ENCODE measurements at places on chromosomes 16 and 17.

DNA sequence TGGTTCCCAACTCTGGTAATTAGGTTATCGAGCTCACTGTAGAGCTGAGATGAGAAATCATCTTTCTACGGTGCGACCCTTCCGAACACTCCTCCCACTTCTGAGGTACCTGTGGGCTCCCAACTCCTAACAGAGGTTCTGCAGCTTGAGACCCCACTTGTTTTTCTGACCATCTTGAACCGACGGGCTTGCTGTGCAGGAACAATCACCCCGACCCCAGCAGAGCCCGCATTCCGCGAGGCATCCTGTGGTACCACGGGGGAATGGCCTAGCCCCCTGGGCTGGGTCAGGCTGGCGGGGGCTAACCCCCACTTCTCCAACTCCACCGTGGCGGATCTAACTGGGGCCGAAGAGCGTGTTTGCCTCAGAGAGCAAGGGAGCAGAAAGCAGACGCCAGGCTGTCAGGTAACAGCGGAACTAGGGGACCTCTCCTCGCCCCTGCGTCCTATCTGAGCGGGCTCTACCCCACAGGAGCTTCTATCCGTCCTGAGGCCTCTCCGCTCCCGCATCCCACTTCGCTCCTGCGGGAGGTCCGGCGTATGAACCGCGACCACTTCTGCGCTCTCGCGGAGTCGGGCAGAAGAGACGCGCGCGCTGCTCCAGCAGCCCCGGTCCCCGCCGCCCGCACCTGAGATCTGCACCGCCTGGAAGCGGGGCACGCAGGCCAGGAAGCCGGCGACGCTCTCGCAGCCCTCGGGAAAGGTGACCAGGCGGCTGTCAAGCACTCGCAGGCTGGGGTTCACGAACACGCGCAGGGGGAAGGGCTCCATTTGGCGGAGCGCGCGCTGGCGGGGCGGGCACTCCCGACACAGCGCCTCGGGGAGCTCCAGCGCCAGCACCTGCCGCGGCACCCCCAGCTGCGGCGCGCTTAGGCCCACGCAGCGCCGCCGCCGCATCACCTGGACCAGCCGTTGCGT is 761 bp downstream of the PDF start:
- no peak for DNase-seq

DNA sequence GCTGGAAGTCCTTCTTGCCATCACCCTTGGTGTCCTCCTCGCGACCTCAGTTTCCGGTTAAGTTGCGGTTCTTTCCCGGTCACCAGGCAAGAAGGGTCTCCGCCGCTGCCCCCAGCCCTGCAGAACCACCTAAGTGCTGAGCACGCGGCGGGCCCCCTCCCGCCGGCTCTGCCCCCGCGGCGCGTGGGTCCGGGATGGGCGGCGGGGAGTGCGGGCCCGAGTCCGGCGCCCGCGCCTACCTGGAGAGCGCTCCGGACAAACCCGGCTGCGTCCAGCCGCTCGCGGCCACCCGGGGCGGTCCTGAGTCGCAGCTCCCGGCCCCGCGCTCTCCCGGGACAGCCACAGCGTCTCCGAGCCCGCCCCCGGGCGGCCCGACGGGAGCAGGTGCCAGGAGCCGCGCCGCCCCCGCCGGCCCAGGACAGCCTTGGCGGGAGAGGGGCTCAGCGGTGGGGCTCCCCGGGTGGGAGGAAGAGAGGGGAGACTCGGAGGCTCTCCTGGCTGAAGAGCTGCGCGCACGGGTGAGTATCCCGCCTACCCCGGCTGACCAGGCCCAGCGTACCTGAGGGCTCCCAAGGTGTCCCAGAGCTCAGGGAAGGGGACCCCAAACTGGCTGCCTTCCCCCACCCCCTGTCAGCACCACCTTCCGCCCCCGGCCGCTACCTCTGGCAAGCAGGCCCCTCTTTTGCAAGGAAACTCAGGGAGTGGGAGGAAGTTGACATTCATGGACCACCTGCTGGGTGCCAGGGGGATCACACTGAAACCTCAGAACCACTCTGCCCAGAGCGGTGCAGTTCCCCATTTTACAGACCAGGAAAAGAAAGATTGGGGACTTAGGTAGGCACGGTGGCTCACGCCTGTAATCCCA is 22.2 kb upstream of the C17orf113 start:
- DNase-seq: peak; percentile 37

- DNase-seq: no peak
Measured at GRCh38 chr16:53519417-53520091, 16.5 kb upstream of the AKTIP start.

DNA sequence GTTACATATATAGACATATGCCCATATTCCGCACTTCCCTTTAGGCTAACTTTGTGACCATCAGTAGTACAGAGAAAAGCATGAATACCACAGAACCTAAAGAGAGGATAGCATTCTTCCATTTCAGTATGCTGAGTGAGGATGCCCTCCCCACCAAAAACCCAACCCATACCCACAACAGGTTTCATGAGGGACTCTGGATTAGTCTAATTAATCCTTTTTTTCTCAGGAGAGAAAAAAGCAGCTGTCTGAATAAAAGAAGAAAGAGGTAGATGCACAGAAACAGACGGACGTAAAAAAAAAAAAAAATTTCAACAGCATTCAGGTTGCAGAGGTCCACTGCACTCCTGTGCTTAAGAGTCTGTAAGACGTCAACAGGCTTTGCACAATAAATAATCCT is 6.7 kb downstream of the MMD start:
- DNase-seq: no peak

- no peak for DNase-seq
Measured at GRCh38 chr17:623121-623520, 91.5 kb downstream of the VPS53 start.

- DNase-seq: peak; percentile 72
Measured at GRCh38 chr17:12549499-12550041, 116.1 kb upstream of the MYOCD start.

- no peak for DNase-seq
Measured at GRCh38 chr17:79815836-79816461, 19.1 kb upstream of the CBX8 start.

DNA sequence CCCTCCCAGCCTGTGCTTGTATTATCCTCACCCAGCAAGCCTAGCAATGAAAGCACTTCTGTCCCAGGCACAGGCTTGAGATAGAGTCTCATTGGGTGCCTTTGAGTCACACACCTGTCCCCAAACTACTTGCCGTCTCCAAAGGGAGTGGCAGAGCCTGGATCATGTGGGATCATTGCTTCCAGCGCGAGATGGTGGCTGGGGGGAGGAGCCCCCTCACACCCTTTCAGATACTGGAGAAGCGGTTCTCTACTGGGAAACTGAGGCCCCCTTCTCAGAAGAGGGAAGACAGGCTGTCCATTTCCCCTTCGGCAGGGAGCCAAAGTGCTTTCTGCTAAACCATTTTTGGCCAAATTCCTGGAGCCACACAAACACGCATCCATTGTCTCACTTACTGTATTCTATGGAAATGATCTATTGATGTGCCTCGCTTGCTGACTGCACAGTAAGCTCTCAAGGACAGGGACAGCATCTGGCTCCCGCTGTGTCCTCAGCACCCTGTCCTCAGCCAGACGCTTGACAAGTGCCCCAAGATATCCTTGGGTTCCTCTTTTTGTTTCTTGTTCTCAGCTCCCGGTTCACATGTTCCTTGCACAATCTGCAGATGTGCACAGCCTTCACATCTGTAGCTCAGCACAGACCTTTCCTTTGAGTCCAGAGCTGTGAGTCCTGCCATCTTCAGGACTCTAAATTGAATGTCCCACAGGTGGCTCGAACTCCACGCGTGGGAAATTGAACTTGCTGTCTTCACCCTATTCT is 26.0 kb upstream of the DLX3 start:
- no peak for DNase-seq

DNA sequence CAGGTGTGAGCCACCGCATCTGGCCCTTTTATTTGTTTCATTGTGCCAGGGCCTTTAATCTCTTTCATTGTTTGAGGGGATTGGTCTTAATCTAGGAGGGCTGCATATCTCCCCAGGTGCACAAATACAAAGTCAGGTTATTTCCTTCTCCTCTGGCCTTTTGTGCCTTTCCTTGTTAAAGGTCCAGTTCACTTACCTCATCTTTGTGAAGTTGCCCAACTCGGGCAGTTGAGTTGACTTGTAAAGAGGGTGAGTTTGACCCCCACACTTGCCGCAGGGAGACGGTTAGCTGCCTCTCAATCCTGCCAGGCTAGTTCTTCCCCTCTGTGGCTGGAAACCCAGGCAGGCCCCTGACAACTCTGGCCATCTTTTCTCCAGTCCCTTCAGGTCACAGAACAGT is 33.4 kb downstream of the TMEM92 start:
- DNase-seq: no peak

DNA sequence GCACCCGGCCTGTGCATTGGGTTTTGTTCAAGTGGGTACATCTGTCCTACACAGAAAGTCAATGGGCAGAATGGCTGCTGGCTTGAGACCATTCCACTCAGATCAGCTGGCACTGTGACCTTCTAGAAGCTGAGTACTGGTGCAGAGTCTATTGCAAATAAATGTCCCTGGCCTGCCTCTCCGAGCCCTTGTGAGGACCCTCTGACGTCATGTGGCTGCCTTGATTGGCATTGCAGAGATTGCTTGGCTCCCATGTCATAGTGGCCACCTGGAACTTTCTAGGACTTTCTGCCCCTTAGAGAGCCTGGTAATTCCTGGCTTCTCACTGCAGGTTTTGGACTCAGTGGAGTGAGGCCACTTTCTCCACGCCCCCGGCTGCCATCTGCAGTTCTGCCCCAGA is 211.3 kb downstream of the ENGASE start:
- DNase-seq: no peak

DNA sequence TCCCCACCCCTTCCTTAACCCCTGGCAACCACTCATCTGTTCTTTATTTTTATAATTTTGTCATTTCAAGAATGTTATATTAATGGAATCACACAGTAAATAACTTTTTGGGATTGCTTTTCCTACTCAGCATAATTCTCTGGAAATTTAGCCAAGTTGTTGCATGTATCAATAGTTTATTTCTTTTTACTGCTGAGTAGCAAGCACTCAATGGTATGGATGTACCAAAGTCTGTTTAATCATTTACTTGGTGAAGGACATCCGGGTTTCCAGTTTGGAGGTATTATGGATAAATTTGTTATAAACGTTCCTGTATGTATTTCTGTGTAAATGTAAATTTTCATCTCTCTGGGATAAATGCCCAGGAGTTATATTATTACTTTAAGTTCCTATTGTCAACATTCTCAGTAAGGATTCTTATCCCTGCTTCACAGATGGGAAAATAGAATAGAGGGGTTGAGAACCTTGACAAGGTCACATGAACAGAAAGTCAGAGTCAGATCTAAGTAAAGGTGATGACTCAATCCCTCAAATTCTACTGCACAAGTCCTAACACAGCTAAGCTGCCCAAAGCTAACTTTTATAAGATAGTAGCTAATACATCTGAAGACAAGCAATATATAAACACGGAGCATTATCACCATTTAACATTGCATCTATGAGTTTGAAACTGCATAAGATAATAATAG is 62.4 kb upstream of the MTMR4 start:
- DNase-seq: no peak

DNA sequence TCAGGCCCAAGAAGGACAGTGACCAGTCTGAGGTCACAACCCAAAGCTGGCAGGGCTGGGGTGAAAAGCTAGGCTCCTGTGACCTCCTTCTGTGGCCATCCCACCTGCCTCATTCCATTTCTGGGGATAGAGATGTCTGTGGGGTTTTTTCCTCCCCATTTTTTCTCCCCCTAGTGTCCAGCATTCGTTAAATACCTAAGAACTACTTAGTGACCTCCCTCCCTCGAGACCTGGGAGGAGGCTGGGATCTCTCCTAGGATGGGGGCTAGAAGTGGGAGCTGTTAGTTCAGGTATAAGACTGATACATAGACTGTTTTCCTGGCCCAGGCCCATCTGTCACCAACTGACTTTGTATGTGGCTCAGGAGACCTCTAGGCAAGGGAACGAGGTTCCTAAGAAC is 20.5 kb upstream of the STAC2 start:
- DNase-seq: no peak

- DNase-seq: no peak
Measured at GRCh38 chr17:62188713-62189112, 123.6 kb upstream of the MED13 start.

DNA sequence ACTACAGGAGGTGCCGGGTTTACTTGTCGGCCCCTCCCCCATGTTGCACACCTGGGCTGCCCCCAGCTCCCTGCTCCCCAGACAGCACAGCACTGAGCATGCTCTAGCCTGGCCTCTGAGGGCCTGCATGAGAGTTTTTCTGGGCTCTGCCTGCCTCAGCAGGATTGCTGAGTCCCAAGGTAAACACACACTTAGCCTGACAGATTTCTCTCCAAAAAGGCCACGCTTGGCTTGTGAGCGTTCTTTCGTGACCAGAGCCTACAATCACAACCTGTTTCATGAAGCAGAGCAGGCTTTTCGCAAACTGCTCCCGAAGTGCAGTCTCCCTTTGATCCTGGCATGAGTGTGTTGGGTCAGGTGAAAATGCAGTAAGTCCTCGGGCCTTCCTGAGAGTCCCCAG is 9.8 kb upstream of the CD300E start:
- DNase-seq: no peak

DNA sequence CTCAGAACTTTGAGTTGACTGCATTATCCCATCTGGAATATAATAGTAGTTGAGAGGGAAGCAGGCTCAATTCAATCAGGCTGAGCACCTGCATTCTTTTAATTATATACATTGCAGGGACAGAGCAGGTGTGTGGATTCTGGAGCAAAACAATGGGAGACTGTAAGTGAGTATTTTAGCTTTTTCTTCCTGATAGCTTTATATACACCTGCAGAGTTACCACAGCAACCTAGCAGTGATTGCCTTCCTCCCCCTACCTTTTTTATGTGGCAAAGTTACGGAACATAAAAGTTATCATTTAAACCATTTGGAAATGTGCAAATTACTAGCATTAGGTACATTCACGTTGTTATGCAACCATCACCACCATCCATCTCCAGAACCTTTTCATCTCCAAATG is 25.4 kb upstream of the RHOT1 start:
- DNase-seq: no peak
